NCI-H748 treated with DMSO at 0.1 percent for 48 hours (cell line): ENCODE measurements at places on chromosomes 7 and 10.

DNA sequence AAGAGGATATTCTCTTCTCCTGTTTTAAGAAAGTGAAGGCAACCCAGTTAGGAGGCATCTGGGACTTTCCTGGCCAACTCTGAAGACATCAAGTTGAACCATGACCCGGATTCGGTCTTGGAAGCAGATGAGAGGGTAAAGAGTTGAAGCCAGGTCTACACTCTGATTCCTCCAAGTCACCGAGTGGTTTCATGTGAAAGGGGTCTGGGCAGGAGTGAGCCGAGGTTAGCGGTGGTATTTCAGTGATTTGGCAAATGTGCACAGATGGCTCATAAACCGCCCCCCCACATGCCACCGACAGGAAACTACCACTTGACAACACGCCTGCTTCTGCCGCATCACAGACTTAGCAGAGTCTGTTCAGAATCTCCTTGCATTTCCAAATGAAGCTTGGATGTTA lies 11.4 kb upstream of the REPIN1 start:
- no peak for DNase-seq

DNA sequence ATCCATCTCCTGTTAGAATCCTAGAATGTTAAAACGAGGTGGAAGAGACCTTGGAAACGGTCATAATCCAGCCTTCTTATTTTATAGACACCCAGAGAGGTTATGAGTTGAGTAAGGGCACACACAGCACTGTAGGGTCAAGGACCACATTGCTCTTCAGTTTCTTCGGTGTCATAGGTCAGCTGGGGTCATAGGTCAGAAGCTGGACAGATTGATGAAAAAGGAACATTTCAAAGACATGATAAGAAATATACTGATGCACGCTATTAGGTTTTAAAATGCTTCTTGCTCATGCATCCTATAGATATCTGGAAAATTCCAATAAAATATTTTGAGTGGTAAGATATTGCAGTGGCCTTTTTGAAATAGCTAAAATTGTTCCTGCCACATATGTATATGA lies 60.0 kb upstream of the BMS1 start:
- no peak for DNase-seq

GRCh38 chr7:106538638-106539037 lies 122.3 kb downstream of the CCDC71L start:
- DNase-seq, result no peak

DNA sequence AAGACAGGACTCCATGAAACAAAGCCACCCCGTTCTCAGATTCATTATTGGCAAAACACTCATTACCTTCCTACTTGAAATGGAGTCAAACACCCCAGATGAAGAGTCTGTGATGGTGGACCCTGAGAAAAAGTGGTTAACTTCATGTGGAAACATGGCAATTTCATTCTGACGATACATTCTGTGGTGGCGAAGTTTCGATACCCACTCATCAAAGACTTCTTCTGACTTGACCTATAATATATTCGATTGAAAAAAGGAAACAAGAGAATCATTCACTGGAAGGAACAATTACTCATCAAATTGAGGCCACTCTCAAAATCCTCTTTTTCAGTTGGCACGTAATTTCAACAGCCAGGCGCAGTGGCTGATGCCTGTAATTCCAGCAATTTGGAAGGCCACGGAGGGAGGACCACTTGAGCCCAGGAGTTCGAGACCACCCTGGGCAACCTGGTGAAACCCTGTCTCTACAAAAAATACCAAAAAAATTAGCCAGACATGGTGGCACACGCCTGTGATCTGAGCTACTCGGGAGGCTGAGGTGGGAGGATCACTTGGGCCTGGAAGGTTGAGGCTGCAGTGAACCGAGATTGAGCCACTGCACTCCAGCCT lies 108.8 kb upstream of the GSDME start:
- no peak for DNase-seq

GRCh38 chr7:137434946-137435345 lies 91.4 kb upstream of the PTN start:
- DNase-seq, result no peak

GRCh38 chr10:97380516-97380915 lies 20.6 kb downstream of the RRP12 start:
- no peak for DNase-seq

- DNase-seq, result no peak
Measured at GRCh38 chr10:1409392-1409791, 327.9 kb downstream of the ADARB2 start.

DNA sequence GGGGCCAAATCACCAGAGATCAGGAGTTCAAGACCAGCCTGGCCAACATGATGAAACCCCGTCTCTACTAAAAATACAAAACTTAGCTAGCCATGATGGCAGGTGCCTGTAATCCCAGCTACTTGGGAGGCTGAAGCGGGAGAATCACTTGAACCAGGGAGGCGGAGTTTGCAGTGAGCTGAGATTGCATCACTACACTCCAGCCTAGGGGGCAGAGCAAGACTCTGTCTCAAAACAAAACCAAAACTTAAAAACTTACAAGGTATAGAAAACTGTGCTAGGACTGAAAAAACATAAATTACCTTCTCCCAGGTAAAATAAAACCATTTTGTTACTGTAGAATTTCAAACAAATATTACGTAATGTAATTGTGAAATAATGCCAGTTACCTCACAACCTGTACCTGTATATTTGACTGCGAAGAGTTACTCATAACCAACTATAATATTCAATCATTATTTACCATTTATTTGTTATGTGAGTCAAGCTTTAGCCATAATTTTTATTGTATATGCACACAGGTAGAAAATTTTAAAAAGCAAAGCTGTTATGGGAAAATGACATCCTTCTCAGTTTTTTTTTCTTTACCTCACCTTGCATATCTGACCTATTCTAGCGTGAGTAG lies 180.9 kb downstream of the SEMA3A start:
- DNase-seq, result no peak
